ENCODE measurements at places on chromosomes 2 and 18.

- no peak for DNase-seq
Measured at GRCh38 chr18:22267697-22268096, 98.3 kb downstream of the GATA6 start.

GRCh38 chr2:200403814-200404213, 97.3 kb downstream of the SPATS2L start:
- DNase-seq: no peak

GRCh38 chr2:54000524-54000923, 29.7 kb upstream of the PSME4 start:
- no peak for DNase-seq

DNA sequence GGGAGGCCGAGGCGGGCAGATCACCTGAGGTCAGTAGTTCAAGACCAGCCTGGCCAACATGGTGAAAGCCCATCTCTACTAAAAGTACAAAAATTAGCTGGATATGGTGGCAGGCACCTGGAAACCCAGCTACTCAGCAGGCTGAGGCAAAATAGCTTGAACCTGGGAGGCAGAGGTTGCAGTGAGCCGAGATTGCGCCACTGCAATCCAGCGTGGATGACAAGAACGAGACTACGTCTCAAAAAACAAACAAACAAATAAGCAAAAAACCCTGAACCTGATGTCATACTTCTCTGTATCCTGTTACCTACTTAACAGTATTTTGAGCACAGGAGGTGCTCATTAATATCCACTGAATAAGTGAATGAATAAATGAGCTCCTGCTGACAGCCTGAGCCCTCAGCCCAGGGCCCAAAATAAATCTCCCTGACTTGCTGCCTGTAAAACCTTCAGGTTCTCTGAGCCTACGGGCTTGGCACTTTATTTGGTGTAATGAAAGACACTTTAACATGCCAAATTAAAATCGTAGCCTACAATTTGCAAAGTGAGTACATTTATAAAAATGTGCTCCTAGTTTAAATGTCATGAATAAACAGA, 215.1 kb downstream of the ZNF385B start:
- no peak for DNase-seq

GRCh38 chr2:86617153-86617552, 6.5 kb downstream of the RNF103 start:
- no peak for DNase-seq

DNA sequence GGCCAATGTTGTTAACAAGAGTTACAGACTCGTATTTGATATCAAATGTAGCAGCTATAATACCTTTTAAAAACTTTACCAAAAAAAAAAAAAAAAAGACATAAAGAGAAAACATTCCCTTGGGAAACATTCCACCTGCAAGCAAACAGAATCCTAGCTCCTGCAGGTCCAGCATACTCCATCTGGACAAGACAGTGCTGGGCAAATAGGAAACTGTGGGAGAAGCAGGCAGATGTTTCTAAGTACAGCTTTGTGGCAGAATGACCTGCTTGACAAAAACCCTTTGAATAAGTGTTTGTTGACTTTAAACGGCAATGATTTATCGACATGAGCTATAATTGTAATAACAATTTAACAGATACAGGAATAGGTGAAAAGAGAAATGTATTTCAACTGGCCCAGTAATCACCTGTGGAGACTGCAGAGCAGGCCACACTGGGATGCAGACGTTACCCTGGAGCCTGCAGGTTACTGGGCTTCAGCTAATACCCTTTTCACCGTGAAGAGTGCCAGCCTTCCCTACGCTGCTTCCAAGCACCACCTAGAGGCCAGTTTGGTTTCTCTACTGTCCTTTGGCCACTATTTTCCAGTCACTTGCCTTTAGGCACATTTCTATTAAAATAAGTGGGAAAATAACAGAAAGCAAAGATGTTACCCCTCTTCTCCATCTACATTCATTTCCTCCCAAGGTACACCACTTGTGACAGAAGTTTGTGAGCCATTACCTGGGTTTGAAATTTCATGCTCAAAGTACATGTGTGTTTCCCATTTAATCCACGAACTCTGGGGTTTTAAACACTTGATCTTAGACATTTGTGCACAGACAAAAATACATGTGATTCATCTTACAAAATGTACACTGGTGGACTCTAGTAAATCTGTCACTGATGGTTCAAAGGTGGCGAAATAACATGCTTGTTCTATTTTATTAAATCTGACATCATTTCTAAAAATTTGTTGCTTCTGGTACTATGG, 96.9 kb upstream of the ZNF397 start:
- DNase-seq: no peak

- no peak for DNase-seq
Measured at GRCh38 chr2:20184067-20184938, 40.6 kb downstream of the SDC1 start.

- DNase-seq: no peak
Measured at GRCh38 chr2:177758591-177759371, 313.8 kb downstream of the PDE11A start.

DNA sequence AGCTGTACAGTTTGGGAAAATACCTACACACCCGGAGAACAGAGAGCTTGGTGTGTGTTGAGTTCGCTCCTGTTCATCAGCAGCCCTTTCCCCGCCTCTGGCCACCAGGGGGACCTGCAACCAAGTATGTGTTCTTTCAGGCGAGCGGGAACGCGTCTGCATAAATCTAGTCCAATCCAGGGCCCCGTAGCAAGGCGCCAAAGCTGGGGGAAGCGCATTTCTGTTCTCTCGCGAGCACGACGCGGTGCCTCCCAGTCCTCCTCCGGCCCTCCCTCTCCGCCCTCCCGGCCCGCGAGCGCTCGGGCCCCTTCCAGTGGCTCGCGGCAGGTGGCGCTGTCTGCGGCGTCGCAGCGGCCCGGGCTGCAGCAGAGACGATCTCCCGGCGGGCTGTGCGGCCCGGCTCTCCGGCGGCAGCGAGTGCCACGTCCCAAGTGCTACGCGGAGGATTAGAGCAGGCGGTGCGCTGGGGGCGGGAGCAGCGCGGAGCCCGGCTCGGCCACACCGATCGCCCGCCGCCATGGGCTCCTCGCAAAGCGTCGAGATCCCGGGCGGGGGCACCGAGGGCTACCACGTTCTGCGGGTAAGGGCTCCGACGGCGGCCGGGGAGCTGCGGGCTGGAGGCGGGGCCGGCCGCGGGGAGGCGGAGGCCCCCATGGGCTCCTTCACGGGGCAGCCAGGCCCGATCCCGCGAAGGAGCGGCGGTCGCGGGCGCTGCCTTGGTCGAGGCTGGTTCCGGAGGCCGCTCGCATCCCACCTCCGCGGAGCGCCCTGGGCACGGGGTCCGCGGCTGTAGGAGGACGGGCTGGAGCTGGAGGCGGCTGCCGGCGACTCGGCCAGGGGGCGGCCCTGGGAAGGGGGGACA, at the start of gene GORASP2:
TSS of gene GORASP2 (plus strand) at position 430 of the 862 bp plus-strand sequence. CDS start at position 518, 88 bp downstream.
- peak; percentile 98 for DNase-seq

DNA sequence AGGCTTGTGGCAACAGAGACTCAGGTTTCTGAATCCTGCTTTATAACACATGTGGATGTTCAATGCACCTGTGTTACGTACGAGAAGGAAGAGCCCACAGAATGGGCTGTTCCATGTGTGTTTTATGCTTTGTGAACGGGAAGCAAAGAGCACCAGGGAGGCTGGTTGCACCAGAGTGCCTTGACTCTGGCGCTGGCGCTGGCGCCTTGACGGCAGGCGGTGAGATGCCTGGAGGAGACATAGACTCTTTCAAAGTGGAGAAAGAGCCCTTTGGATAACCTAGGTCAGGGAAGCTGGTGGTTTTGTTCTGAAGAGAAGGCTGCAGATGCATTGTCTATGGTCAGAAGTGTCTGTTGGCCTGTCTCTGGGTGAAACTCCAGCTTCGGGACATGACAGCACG, 80.2 kb upstream of the APCDD1 start:
- DNase-seq: no peak

DNA sequence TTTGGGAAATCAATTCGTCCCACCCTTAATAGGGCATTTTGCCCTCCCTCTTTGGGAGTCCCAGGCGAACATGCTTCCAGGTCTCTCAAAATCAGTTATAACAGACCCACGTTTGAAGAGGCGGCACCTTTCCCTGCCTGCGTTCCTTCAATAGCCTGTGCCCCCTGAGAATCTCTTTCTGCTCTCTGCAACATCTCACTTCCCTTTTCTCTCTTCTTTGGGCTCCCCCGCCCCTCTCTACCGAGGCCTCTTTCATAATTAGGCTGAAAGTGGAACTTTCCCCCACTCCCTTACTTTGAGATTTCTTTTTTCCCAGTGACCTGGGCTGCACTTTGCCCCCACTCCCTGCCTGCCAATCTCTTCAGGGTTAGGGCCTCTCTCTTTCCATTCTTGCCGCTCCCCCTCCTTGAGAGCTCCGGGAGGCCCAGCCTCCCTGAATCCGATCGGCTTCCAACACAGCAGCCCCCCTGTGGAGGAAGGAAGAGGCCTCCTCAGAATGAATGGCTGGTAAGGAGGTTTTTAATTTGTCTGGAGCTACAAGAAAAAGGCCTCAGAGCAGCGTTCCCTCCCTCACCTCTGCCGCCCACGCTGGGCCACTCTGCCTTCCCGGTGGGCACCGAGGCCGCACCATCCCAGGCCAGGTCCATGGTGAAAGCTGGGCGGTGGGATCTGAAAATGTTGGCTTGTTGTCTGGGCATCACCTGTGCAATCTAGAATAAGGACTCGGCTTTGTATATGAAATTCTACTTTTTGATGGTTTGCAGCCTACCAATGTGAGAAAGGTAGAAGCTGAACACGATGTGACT, 162.6 kb upstream of the SIX3 start:
- no peak for DNase-seq

GRCh38 chr2:168929031-168929430, 27.9 kb downstream of the G6PC2 start:
- no peak for DNase-seq

DNA sequence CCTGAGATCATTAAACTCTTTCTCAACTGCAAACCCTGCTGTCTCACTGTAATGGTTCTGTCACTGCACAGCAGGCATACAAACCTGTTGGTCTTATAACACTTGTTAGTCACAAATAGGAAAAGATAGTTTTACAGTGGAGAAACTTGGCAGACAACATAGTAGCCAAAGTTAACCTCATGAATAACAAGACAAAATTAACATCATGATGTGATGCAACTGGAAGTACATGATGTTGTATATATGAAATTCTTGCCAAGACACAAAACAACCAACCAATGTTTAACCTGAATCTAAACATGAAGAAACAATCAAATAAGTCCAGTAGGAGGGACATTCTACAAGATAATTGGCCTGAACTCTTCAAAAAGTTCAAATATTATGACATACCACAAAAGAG, 189.3 kb downstream of the RNF152 start:
- no peak for DNase-seq

GRCh38 chr2:126769118-126769517, 113.2 kb downstream of the GYPC start:
- DNase-seq: no peak

DNA sequence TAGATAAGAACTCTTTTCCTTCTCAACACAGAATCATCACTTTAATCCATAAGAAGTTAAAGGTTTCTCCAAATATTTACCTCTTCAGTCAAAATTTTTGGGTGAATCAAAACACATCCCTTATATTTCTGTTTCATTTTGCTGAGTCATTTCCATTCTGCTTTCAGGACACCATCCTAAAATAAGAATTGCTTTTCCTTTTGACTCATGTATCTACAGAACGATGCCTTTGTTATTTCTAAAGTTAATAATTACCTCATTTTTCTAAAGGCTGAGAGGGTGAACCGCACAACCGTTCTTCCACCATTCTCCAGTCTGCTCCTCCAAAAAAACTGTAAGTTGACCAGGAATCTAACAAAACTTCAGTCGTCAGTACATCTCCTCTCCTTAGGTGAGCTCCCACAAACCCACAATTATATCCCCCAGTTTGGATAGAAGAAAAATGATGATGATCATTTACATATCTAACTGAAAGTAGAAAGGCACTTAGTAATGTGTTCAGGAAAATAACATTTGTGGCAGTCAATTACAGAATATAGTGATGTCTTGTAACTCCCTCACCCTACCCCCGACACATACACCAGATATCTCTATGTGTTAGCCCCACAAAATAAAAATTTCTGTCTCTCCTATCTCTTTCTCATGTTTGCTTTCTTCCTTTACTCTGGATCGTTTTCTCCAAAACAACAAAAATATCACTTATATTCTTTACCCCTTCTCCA, 162.5 kb downstream of the RAD51AP2 start:
- no peak for DNase-seq

DNA sequence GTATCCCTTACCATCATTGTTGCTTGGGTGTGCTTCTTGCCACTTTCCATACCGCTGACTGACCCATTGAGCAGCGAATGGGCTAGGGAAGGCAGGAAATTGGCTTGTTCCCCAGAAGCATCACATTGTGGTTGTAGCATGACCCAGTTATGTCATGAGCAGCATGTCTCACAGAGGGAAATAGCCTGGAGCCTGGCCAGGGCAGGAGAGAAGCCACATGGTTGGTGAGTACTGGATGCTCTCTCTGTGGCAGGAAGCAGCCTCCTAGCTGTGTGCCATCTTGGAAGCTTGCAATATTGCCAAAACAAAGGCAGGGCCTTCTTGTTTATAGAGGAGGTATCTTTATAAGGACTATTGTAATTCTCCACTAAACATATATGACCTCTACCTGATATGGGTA, 482.6 kb downstream of the PIK3C3 start:
- no peak for DNase-seq

- no peak for DNase-seq
Measured at GRCh38 chr2:7911196-7911595, 770.7 kb upstream of the ID2 start.

- DNase-seq: no peak
Measured at GRCh38 chr18:50861617-50862016, 17.3 kb upstream of the ME2 start.

DNA sequence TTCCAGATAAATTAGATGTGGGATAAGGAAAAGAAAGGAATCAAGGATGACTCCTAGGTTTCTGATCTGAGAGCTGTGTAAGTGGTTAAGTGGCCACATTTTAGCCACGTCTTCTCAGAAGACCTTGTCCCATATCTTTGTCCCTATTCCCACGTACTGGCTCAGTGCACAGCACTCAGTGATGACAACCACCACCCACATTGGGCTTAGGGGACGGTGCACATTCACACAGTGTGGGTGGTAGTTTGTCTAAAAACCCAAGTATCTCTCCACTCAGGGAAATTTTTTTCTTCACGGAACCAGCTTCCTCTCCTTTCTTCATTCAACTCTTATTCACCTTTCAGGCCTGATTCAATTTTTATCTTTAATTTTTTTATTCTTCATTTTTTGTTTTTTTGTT, 30.6 kb upstream of the GCC2 start:
- no peak for DNase-seq
